Progenitor cell of endocrine pancreas (in vitro differentiated cells): ENCODE measurements at places on chromosomes 5 and 9. TPM values are rescaled to one million over a fixed set of nuclear protein-coding genes. Genes with fewer than 3 reads are reported as not detected.

DNA sequence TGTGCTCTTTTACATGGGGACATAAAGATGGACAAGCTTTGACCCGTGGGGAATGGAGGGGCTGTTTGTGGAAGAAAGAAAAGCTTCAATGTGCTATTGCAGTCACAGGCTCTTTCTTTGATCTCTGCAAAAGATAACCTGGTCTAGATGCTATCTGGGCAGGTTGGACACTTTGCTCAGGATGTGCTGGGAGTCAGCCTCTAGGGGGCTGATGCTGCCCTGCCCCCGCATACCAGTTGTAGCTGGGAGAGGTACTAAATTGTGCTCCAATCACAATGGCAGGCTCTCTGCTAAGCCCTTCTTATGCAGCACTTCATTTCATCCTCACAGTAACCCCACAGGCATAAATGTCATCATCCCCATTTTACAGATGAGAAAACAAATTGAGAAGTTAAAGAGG is 67.2 kb downstream of the PSD2 start:
- H3K36me3 ChIP-seq = no peaks in the 10 kb centered on the region
- DNase-seq = no peak
- no peak overlapping the region for H3K4me3 ChIP-seq
- H3K4me1 ChIP-seq = no peaks in the 10 kb centered on the region

Gene FGFR4
- total RNA-seq = 244 and 258 TPM in 2 replicates

Gene ADGRD2
- not detected in 2 replicates for total RNA-seq

Gene GRIN1
- total RNA-seq = 0.07 and 0.77 TPM in 2 replicates

GRCh38 chr5:98913911-98914310 is 14.9 kb downstream of the CHD1 start:
- H3K4me1 ChIP-seq = peaks cover 3% of the 10 kb centered on the region
- DNase-seq = no peak
- no peaks in the 10 kb centered on the region for H3K27me3 ChIP-seq
- peaks cover 10% of the 10 kb centered on the region for H3K36me3 ChIP-seq

GRCh38 chr5:33563983-33564908 is 123.5 kb downstream of the TARS1 start:
- no peaks in the 10 kb centered on the region for H3K27me3 ChIP-seq
- peaks cover 2% of the 10 kb centered on the region for H3K36me3 ChIP-seq
- no peak for DNase-seq
- H3K4me3 ChIP-seq = no peak overlapping the region
- peak overlapping the region; percentile 37 for H3K27ac ChIP-seq
- H3K4me1 ChIP-seq = no peaks in the 10 kb centered on the region

DNA sequence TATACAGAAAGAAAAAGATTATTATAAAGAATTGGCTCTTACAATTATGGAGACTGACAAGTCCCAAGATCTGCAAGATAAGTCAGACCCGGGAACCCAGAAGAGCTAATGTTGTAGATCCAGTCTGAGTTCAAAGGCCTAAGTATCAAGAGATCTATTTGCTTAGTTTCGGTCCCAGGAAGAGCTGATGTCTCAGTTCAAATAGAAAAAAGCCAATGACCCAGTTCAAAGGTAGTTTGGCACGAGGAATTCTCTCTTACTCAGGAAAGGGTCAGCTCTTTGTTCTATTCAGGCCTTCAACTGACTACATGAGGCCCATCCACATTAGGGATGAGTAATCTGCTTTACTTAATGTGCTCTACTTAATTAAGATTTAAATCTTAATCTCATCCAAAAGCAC is 128.3 kb upstream of the PLCXD3 start:
- H3K27ac ChIP-seq = no peak overlapping the region
- no peaks in the 10 kb centered on the region for H3K27me3 ChIP-seq
- H3K4me3 ChIP-seq = no peak overlapping the region
- H3K36me3 ChIP-seq = no peaks in the 10 kb centered on the region
- no peak for DNase-seq

Gene GFPT2
- total RNA-seq = 1.7 and 2.7 TPM in 2 replicates

GRCh38 chr5:135493406-135494180 is 41.4 kb upstream of the TIFAB start:
- H3K27ac ChIP-seq = no peak overlapping the region
- H3K4me1 ChIP-seq = peaks cover 16% of the 10 kb centered on the region
- DNase-seq = no peak
- H3K36me3 ChIP-seq = no peaks in the 10 kb centered on the region
- H3K4me3 ChIP-seq = no peak overlapping the region
- peaks cover 77% of the 10 kb centered on the region for H3K27me3 ChIP-seq

Gene ZCCHC10
- total RNA-seq = 23.1 and 25.7 TPM in 2 replicates
